Jurkat, Clone E6-1 (cell line): ENCODE measurements at places on chromosomes 13 and 19.
A peak's percentile ranks its signal among the peaks of the same experiment; 100 is the strongest.

- DNase-seq: no peak
Measured at GRCh38 chr13:92384410-92384809, 842.2 kb upstream of the GPC6 start.

DNA sequence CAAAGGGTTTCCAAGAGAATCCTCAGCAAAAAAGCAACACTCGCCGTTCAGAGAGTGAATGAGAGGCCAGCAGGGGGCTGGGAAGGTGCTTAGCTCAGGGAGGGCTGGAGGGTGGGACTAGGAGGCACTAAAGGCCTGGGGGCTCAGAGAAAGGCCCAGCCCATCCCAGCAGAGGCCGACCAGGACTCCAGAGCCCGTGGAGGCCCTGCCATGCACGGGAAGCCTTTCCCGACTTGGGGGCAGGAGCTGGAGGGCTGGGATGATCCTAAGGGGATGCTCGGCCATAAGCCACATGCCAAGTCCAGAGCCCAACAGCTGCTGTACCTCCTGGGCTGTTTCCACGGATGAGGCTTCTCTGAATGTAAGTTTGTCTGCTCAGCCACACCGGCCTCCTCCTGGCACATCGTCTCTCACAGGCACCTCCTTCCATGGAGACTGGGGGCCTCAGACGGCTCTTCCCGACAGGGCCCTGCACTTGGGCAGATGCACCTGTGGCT lies 19.5 kb downstream of the RASA3 start:
- DNase-seq: peak; percentile 51

DNA sequence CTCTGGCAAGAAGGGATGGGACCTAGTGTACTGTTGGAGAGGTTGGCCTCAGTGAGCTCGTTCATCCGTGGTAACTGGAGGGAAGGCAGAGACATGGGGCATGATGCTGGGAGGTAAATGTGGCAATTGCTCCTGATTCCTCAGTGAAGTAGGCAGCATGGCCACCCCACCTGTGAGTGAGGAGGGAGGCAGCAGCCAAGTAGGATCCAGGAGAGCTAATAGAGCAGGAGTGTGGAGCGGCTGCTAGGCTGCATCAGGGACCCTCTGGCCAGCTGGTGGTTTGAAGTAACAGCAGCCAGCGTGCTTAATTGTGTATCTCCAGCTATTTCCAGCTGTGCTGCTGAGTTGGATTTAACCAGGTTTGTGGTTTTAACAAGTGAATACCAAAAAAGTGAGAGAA lies 24.7 kb downstream of the TM9SF2 start:
- DNase-seq: no peak

DNA sequence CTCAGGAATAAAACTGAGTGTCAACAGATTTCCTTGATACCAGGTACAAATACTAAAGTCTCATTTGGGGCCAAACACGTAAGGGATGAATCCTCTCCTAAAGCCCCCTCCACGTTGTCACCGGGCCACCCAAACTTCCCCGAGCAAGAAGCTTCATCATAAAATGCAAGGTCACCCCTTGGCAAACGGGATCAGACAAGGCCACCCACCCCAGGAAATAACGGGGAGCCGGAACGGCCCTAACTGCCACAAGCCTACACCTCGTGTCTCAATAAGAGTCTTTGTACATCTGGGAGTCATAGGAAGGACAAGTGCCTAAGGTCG lies 717 bp downstream of the EEF2 start:
- DNase-seq: no peak

GRCh38 chr19:51664997-51665396 lies 18.4 kb upstream of the SIGLEC14 start:
- no peak for DNase-seq

DNA sequence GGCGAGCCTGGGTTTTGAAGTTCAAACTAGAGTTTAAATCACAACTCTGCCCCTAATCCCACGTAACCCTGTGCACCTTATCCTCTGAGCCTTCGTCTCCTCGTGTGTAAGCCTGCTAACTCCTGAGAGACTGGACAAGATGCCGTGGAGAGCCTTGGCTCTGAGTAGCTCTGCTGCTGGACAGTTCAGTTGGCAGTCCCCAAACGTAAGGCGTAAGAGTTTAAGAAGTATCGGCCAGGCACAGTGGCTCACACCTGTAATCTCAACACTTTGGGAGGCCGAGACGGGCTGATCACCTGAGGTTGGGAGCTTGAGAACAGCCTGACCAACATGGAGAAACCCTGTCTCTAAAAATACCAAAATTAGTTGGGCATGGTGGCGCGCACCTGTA lies 4.7 kb upstream of the CD79A start:
- no peak for DNase-seq

- no peak for DNase-seq
Measured at GRCh38 chr13:24243302-24243701, 66.1 kb upstream of the C1QTNF9 start.

GRCh38 chr19:35828692-35829301 lies 16.2 kb upstream of the PRODH2 start:
- peak; percentile 51 for DNase-seq

DNA sequence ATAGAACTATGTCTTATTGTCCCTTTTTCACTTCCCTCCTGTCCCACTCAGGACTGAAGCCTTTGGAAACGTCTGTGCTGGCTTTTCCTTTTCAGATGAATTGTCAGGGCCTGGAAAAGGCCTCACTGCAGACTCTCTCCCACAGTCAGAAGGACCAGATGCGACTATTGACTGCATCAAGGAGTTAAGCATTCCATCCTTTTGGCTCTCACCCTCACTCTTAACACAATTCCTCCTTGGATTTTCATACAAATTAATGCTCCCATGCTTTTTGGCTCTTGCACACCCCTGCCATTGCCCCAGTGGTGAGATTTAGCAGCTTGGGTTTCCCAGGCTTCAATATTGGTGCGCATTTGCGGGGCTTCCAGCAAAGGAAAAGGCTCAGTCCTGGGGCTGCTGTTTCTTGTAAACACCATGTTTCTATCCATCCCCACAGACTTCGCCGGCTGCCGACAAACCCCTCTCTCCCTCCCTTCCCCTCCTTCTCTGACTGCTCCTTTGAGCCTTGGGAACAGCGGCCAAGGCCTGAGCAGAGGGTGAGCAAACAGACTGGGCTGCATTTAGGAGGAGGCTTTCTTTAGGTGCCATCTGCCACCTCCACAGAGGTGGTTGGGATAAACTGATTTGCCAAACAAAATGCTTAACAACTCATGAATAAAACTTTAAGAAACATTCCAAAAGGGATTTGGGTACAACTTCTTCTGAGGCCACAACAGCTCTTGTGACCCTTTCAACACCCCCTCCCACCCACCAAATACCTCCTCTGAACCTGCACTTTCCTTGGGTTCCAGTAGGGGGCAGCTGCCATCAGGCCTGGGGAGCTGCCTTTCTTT lies 48.6 kb upstream of the PCDH8 start:
- DNase-seq: peak; percentile 6

DNA sequence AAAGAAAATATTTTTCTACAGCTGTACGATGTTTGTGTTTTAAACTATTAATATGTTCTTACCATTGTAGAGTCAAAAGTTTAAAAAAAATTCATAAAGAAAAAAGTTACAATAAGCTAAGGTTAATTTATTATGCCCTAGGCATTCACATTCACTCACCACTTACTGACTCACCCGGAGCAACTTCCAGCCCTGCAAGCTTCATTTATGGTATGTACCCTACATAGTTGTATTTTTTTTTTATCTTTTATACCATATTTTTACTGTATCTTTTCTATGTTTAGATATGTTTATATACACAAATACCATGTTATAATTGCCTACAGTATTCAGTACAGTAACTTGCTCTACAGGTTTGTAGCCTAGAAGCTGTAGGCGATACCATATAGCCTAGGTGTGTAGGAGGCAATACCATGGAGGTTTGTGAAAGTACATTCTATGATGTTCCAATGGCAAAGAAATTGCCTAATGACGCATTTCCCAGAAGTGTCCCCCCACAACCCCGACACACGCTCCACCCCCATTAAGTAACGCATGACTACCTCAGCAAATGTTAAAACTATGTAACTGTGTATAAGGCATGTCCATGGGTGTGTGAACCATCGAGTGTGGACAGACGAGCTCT lies 60.4 kb downstream of the SLITRK6 start:
- DNase-seq: no peak

- DNase-seq: no peak
Measured at GRCh38 chr19:14545716-14546082, 16.3 kb downstream of the TECR start.

- no peak for DNase-seq
Measured at GRCh38 chr19:31980796-31981195, 364.6 kb upstream of the ZNF507 start.

GRCh38 chr19:2490659-2491058 lies 14.7 kb downstream of the GADD45B start:
- DNase-seq: no peak

GRCh38 chr13:20173116-20173746 lies 12.4 kb upstream of the GJA3 start:
- no peak for DNase-seq

GRCh38 chr19:17553256-17553655 lies 2.2 kb upstream of the COLGALT1 start:
- DNase-seq: no peak

GRCh38 chr13:112850273-112850672 lies 118.7 kb upstream of the MCF2L start:
- no peak for DNase-seq

DNA sequence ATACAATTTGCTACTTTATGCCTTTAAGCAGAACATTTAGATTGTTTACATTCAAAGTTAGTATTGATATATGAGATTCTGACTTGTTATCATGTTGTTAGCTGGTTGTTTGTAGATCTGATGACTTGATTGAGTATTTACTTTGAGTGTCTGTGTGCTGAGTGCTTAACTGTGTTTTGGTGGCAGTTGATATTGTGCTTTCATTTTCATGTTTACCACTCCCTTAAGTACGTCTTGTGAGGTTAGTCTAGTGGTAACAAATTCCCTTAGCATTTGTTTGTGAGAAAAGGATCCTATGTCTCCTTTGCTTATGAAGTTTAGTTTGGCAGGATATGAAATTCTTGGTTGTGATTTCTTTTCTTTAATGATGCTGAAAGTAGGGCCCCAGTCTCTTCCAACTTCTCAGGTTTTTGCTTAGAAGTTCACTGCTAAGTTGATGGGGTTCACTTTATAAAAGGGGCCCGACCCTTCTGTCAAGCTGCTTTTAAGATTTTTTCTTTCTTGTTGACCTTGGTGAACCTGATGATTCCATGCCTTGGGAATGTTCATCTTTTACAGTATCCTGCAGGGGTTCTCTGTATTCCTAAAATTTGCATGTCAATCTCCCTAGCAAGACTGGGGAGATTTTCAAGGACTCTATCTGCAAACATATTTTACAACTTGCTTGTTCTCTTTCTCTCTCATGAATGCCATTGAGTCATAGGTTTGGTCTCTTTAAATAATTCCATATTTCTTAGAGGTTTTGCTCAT lies 1095.4 kb upstream of the PCDH20 start:
- DNase-seq: no peak

DNA sequence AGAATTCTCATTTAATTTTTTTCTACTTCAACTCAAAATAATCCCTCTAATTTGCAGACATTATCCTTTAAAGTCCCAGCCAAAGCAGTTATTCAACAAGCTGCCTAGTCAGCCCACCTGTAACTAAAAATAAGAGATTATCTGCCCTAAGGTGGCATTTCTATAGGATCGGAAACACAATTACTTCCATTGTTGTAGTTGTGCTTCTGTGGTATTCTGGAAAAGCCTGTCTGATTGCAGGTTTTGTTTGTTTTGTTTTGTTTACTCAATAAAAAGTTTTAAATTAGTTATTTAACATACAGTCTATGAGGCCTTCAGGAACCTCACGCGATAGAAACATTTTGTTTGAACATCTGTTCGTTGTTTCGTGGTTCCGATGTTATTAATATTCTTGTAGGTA lies 101.0 kb downstream of the ZIC5 start:
- DNase-seq: no peak
